ENCODE measurements at places on chromosomes 2 and 18.
A peak's percentile ranks its signal among the peaks of the same experiment; 100 is the strongest.

DNA sequence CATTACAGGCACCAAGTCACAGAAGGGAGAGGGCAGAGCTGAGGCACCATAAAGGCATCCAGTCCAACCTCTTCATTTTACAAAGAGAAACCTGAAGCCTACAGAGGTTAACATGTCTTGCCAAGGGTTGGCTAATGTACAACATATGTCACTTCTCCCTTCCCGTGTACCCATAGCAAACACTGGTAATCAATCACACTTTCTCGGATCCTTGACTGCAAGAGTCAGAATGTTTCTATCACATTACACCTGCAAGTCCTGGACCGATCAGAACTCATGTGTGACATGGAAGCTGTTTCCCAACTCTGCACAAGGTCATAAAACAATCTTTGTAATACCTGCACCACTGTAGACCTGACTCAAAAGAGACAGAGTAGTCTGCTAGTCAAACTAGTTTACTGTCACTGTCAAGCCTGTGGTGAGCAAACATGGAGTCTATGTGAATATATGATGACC is 6.0 kb downstream of the ANKRD44 start:
- no peak for DNase-seq

DNA sequence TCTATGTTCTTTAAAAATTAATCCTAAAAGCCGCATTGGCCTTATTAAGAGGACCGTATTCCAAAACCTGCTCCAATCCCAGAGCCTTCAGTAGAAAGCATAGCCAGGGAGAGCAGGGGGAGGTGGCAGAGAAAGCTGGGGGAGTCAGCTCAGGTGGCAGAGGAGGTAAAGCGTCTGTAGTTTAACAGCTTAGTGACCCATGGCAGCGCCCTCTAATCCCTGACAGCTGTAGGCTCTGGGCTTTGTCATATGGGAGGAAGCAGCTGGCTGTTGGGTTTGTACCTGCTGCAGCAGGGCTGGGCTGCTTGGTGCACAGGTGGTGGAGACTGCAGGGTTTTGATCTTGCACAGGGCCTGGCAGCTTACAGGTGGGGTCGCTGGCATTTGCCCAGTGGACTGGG is 50.6 kb downstream of the THNSL2 start:
- DNase-seq = no peak

DNA sequence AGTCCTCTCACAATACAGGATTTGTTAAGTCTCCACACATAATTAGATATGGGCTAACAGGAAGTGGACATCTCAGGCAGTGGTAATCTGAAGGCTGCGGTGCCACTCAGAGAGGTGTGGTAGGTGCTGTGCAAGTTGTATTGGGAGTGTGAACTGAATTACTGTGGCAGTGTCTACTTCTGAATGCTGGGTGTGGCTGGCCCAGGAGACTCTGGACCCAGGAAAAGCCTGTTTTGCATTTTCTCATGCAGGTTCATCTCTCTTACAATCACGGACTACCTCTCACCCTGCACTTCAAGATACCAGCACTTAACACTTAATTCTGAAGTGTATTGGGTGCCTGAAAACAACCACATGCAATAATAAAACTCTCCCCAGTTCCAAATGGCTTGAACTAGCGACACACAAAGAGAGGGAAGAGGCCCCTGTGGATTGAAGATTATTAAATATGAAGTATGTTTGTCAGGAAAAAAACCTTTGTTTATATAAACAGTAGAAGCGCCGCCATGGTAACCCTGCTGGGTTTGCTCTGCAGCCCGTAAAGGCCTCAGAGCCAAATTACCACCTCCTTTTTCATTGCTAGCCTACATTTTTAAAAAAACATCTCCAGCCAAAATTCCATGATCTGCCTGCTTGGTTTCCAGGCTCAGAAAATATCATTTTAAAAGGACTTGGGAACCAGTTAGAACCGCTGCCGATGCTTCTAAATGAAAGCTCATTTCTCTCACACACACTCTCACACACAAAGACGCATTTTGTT is 77.5 kb downstream of the GFPT1 start:
- DNase-seq = peak; percentile 64

GRCh38 chr2:206452242-206452641 is 8.9 kb downstream of the ADAM23 start:
- DNase-seq = peak; percentile 6

DNA sequence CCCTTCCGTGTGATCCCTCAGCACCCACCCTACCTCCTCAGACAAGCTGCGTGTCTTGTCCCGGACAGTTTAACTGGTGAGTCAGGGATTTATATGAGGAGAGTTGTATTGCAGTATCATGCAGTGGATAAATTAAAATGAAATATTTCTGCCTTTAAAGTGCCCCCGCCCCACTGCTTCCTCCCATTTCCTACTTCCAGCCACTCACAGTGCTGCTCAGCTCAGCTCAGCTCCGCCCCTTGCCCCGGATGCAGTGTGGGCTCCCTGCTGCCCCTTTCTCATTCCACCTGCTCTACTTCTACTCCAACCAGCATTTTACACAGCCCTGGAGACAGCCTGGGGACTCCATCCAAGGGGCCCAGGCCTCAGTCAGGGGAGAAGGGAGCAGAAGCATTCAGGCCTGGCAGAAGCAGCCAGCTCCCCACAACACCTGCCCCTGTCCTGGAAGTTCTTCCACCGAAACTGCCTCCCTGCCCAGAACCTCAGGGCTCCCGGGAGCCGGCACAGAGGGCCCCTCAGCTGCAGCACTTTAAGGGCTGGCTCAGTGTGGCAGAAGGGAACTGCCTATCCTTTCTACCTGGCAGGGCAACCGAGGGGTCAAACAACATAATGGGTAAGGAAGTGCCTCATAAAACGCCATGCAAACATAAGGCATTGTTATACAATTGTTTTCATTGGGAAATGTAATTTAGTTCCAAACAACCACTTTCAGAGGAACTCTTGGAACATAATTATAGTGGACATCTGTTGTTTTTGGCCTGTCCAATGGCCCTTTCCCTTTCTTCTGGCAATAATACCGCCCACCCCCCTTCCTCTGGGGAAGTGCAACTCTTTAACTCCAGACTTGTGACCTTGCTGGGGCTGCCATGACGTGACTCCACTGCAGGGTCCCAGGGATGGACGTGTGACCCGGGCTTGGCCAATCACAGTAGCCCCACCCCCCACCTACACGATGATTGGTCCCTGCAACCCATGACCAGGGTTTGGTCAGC is 102.3 kb downstream of the LIPG start:
- peak; percentile 65 for DNase-seq

GRCh38 chr2:3044587-3045317 is 332.9 kb downstream of the EIPR1 start:
- no peak for DNase-seq

DNA sequence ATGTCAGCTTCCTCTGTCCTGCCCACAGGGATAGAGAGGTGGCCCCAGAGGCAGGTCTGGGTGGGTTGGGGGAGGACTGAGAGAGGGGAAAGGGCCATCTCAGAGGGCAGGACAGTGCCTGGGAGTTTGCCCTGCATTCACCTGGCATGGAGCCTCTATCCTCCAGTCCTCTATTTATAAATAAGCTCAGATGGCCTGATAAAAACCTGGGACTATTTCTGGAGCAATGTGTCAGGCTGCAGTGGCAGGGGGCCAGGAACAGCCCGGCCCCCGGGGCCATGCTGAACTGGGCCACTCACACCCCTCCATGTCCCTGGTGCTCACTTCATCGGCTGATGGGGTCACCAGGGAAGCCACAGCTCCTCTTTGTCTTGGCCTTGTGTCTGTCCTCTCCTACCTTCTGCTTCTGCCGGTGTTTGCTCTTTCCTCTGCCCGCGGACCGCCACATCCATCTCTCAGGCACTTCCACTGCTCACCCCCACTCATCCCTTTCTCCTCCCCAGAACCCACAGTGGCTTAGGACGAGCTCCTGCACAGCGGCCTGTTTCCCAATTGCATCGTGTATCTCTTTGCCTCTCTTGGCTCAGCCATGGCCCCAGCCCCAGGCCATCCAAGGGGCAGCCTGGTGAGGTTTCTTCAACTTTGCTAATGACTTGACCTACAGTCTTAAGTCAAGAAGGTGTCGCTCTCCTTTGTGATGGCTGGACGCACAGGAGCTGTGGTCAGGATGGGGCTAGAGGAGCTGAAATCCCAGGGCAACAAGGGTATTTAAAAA is 38.8 kb downstream of the SCTR start:
- DNase-seq = no peak

GRCh38 chr2:142509401-142509800 is 368.1 kb upstream of the KYNU start:
- DNase-seq = no peak

- DNase-seq = no peak
Measured at GRCh38 chr2:54285451-54285850, 29.4 kb upstream of the TSPYL6 start.

DNA sequence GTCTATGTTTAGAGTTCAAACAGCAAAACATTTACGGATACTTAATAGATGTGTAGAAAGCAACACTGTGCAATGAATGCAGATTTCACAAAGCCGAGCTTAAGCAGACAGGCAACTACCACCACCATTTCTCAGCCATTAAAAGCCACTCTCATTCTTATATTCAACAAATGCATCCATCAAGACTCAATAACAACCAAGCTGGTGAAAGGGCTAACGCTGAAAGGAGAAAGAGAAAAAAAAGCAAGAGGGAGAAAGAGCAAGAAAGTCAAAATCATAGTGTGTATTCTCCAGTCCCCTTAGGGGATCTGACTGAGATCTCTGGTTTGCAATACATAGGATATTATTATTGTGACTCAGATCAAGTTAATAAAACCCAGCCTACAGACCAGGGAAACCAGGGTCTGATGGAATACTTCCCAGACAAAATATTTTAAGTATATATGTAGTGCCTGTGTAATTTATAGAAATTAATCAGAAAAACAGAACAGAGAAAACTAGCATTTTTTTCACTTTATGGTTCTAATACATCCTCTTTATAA is 14.1 kb downstream of the SATB2 start:
- peak; percentile 73 for DNase-seq

GRCh38 chr2:73088703-73089102 is 17.2 kb upstream of the SFXN5 start:
- no peak for DNase-seq

GRCh38 chr2:42801381-42801780 is 9.0 kb upstream of the HAAO start:
- peak; percentile 58 for DNase-seq

GRCh38 chr18:50453014-50453680 is 78.3 kb downstream of the SKA1 start:
- DNase-seq = no peak

GRCh38 chr2:237517990-237518389 is 30.9 kb downstream of the MLPH start:
- no peak for DNase-seq

DNA sequence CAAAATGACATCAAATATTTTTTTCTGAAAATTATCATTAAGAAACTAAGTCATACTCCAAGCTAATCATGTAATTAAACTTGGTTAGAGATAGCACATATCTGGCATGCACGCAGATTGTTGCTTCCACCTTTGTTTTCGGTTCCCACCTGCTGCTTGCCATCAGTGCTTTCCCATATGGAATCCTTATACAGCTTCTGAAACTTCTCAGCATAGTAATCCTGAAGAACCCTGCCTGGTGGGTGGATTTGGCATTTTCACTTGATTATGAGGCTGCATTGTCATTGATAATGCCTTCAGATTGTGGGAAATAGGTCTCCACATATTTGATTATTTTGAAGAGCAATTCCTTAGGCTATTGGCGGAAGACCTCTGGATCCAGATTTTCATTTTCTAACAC is 47.5 kb downstream of the ZC3H6 start:
- no peak for DNase-seq

GRCh38 chr2:152251811-152252210 is 76.2 kb upstream of the STAM2 start:
- no peak for DNase-seq

DNA sequence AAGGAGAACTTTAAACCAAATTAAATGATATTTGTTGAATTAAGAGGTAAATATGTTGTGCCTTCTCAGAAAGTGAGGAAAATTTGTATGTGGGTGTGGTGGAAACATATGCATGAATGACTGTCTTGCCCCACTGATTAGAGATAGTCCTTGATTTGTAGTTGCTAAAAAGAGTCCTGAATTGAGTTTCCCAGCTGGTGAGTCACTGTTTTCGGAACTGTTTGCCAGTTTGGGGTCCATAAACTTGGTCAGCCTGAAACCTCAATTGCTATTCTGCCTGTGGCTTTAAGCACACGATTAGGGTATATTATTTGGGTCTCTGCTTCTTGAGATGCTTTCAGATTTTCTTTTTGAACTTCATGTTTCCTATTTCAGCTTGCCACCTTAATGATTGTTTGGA is 53.3 kb downstream of the PIKFYVE start:
- peak; percentile 24 for DNase-seq

GRCh38 chr18:9422816-9423519 is 52.3 kb upstream of the RALBP1 start:
- DNase-seq = no peak

- DNase-seq = no peak
Measured at GRCh38 chr18:46868169-46868921, 49.0 kb downstream of the PIAS2 start.

DNA sequence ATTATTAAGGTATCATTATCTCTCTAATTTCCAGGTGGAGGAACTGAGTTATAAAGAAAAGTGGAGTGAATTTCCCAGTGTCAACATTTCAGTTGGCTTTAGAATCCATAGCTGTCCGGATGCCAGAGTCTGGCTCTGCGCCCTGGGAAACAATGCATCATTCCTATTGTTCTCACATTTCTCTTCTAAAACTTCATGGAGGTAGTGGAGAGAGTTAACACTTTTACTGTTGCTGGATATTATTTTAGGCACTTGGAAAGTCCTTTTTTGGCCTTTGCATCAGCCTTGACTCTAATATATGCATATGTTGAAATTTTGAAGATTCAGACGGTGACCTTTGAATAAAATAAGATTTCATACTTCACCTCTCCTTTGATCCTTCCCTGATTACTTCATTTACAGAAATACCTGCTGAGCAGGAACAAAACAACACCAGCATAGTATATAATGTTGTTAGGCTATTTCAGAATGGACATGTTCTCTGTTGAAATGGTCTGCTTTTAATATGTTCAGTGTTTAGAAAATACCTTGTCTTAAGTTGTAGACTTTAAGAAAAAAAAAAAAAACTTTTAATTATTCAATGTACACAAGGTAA is 148.8 kb downstream of the EPHA4 start:
- DNase-seq = no peak

GRCh38 chr2:172215172-172215935 is 112.7 kb upstream of the DLX2 start:
- peak; percentile 22 for DNase-seq

DNA sequence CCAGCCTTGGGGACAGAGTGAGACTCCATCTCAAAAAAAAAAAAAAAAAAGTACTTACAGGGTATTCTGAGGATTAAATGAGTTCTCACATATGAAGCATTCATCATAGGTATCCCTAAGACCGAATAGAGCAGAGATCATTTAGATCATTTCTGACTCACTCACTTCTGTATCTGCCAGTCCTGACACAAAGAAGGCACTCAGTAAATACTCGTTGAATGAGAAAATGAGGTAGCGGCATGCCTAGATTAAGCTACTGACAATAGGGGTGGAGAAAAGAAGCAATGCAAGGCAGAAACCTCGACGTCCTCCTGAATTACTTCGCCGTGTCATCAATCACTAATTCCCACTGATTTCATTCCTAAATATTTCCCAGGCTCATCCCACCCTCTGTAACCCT is 103.8 kb downstream of the GREB1L start:
- DNase-seq = no peak

- DNase-seq = peak; percentile 30
Measured at GRCh38 chr18:9838144-9838877, 47.5 kb upstream of the TXNDC2 start.

Measured in EH (cell line).